ENCODE measurements at places on chromosomes 7 and 10.
A peak's percentile ranks its signal among the peaks of the same experiment; 100 is the strongest.

DNA sequence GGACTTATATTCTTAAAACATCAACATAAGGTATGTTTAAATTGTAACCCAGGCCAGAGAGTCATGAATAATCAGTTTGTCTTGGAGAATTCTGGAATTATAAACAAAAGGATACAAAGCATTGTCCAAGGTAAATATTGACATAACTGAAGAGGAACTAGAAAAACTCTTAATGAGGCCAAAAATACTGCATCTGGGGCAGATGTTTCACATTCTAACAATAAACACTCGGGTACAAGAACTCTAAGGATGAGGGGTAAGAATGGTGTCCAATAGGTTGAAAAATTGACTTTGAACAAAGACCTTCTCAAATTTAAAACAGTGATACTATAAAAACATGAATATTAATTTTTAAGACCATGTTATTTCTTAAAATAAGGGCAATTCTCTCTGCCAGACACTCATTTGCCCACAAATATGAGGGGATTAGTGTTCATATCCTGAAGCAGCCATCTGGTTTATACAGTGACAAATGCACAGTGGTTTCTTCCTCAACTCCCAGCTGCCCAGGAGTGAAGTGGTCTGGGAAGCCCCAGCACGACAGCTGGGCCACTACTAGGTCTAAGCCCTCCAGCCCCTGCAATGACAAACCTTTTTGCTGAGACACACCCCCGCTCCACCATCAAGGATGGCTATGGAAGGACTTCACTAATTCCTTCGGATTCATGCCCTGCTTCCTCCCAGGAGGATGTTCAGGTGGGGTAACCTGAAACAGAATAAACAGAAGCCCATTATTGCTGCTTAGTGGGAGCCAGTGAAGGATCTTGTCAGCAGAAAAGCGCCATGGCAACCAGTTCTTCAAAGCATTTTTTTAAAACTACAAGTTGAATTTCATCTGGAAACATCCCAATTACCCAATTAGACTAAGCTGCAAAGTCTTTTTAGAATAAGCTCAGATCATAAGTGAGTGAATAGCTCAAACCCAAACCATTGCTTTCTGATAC lies 107.5 kb upstream of the ARID5B start:
- peak overlapping the region; percentile 44 for H3K27ac ChIP-seq
- H3K4me3 ChIP-seq, result no peak overlapping the region
- H3K4me1 ChIP-seq, result peaks cover 12% of the 10 kb centered on the region
- DNase-seq, result peak; percentile 11
- no peaks in the 10 kb centered on the region for H3K36me3 ChIP-seq

GRCh38 chr7:104779888-104780287 lies 234.1 kb upstream of the KMT2E start:
- H3K36me3 ChIP-seq, result no peaks in the 10 kb centered on the region
- no peaks in the 10 kb centered on the region for H3K4me1 ChIP-seq
- H3K27ac ChIP-seq, result no peak overlapping the region
- no peak for DNase-seq
- H3K27me3 ChIP-seq, result peaks cover 57% of the 10 kb centered on the region
- no peak overlapping the region for H3K4me3 ChIP-seq

GRCh38 chr7:133873187-133873586 lies 254.0 kb upstream of the LRGUK start:
- H3K27me3 ChIP-seq, result no peaks in the 10 kb centered on the region
- H3K27ac ChIP-seq, result peak overlapping the region; percentile 7
- peaks cover 16% of the 10 kb centered on the region for H3K4me1 ChIP-seq
- no peak for DNase-seq
- H3K36me3 ChIP-seq, result no peaks in the 10 kb centered on the region

GRCh38 chr7:72190919-72191318 lies 221.2 kb downstream of the CALN1 start:
- no peaks in the 10 kb centered on the region for H3K4me1 ChIP-seq
- H3K36me3 ChIP-seq, result no peaks in the 10 kb centered on the region
- H3K27me3 ChIP-seq, result peaks cover 6% of the 10 kb centered on the region
- DNase-seq, result no peak

GRCh38 chr7:28183627-28184026 lies 3.0 kb upstream of the JAZF1 start:
- H3K4me3 ChIP-seq, result no peak overlapping the region
- no peak overlapping the region for H3K27ac ChIP-seq
- H3K4me1 ChIP-seq, result peaks cover 6% of the 10 kb centered on the region
- no peaks in the 10 kb centered on the region for H3K36me3 ChIP-seq
- peak; percentile 45 for DNase-seq

DNA sequence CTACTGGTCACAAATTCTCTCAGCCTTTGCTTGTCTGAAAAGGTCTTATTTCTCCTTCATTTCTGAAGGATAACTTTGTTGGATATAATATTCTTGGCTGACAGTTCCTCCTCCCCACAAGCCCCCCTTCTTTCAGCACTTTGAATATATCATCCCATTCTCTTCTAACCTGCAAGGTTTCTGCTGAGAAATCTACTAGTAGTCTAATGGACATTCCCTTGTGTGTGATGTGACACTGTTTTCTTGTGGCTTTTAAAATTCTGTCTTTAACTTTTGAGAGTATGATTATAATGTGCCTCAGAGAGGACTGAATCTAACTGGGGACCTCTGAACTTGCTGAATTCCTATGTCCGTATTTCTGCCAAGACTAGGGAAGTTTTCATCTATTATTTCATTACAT lies 104.3 kb downstream of the RSU1 start:
- no peaks in the 10 kb centered on the region for H3K4me1 ChIP-seq
- H3K27me3 ChIP-seq, result no peaks in the 10 kb centered on the region
- no peak overlapping the region for H3K4me3 ChIP-seq
- H3K36me3 ChIP-seq, result no peaks in the 10 kb centered on the region
- no peak for DNase-seq

GRCh38 chr7:84058311-84059076 lies 136.1 kb downstream of the SEMA3A start:
- H3K4me3 ChIP-seq, result no peak overlapping the region
- no peaks in the 10 kb centered on the region for H3K27me3 ChIP-seq
- DNase-seq, result no peak
- H3K4me1 ChIP-seq, result peaks cover 34% of the 10 kb centered on the region

DNA sequence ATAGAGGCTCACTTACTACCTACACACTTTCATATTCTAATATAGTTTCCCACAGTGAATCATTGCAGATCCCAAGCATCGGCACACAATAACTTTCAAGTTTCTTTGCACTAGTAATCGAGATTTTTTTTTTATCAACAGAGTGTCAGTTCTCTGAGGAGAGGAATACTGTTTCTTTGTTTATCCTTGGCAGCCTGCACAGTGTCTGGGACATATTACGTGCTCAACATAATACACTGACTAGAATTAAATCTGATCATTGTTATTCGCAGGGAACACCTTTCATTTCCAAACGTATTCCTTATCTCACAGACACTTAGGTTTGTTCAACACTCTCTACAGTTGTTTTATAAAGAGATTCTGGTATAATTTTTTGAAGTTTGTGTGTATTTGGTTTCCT lies 95.3 kb downstream of the CACNA2D1 start:
- H3K36me3 ChIP-seq, result no peaks in the 10 kb centered on the region
- H3K27ac ChIP-seq, result no peak overlapping the region
- H3K27me3 ChIP-seq, result no peaks in the 10 kb centered on the region
- H3K4me1 ChIP-seq, result peaks cover 22% of the 10 kb centered on the region
- no peak for DNase-seq

- no peak overlapping the region for H3K4me3 ChIP-seq
- no peak overlapping the region for H3K27ac ChIP-seq
- DNase-seq, result no peak
Observed at GRCh38 chr7:19988860-19989259, 215.4 kb upstream of the TMEM196 start.

DNA sequence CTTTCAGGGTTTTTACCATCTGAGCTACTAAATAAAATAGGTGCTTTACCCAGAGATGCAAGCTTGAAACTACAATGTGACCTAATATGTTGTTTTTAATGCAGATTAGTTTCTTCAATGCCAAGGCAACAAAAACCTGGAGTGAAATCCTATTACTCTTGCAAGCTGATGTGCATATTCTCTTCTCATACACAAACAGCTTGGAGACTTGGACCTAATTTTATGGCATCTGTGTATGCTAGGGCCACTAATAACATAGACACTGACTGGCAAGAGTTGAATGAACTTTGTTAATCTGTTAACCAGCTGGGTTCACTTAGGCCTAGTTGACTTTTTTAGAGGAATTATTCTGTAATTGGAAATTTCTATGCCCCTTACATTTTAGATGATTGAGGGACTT lies 23.4 kb upstream of the SMIM30 start:
- H3K4me3 ChIP-seq, result no peak overlapping the region
- DNase-seq, result no peak
- no peaks in the 10 kb centered on the region for H3K27me3 ChIP-seq
- no peaks in the 10 kb centered on the region for H3K36me3 ChIP-seq
- no peaks in the 10 kb centered on the region for H3K4me1 ChIP-seq

GRCh38 chr7:2130096-2130375 lies 102.7 kb downstream of the MAD1L1 start:
- no peak for DNase-seq
- peaks cover 36% of the 10 kb centered on the region for H3K36me3 ChIP-seq
- peaks cover 27% of the 10 kb centered on the region for H3K4me1 ChIP-seq
- H3K4me3 ChIP-seq, result no peak overlapping the region

DNA sequence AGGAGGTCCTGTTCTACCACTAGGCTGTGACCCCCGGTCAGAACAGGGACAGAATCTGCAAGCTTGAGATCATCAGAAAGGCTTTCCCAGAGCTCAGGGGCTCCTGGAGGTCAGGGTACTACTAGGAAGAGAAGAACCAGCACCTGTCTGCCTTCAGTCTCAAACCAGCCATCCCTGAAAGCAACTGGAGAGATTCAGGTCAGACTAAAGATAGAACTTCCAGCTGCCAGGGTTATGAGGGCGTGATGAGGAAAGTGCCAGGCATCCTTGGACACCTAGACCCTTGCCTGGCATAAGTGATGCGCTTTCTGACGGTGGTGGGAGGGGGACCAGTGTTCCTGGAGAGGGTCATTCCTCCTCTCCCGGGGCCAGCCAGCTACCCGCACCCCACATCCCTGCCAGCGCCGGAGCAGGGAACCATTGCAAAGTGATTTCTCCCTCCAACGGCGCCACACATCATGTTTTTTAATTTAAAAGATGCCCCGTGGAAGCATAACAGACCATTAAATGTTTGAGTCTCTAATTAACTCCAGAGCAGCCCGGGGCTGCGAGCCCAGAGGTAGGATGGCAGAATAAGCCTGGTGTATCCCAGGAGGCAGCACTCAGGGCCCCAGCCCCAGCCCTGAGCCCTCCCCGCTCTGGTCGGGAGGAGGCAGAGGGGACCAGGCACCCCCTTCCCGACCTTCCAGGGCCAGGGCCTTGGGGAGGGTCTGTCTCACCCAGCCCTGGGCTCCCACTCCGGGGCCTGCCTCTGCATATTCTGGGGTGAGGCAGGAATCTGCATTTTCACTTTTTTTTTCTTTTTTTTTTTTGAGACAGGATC lies 64.0 kb downstream of the ELFN1 start:
- H3K4me1 ChIP-seq, result peaks cover 24% of the 10 kb centered on the region
- no peak overlapping the region for H3K4me3 ChIP-seq
- DNase-seq, result peak; percentile 93
- H3K36me3 ChIP-seq, result no peaks in the 10 kb centered on the region
- no peak overlapping the region for H3K27ac ChIP-seq

- H3K27ac ChIP-seq, result no peak overlapping the region
- DNase-seq, result no peak
- H3K4me3 ChIP-seq, result no peak overlapping the region
- H3K4me1 ChIP-seq, result peaks cover 4% of the 10 kb centered on the region
Observed at GRCh38 chr10:3825244-3825643, 40.2 kb upstream of the KLF6 start.

DNA sequence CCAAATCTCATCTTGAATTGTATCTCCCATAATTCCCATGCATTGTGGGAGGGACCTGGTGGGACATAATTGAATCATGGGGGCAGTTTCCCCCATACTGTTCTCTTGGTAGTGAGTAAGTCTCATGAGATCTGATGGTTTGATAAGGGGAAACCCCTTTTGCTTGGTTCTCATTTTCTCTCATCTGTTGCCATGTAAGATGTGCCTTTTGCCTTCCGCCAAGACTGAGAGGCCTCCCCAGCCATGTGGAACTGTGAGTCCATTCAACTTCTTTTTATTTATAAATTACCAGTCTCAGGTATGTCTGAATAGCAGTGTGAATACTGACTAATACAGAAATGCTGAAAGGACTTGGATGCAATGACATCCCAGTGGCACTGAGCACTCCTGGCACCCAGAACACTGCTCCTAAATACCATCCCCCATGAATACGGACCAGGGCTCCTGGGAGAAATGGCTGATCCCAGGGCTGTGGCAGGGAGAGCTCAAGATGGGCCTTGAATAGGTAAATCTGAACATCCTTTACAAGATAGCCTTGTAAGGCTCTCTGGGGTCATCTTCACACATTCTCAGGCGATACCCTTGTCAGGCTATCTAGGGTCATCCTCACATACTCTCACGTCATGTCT lies 19.4 kb downstream of the ZFAND2A start:
- H3K4me1 ChIP-seq, result 0 out of 2 replicates have a peak, but pooled peaks cover 4% of the 10 kb centered on the region
- H3K4me3 ChIP-seq, result no peak overlapping the region
- DNase-seq, result no peak

GRCh38 chr10:15859906-15860691 lies at the start of gene MINDY3:
Gene MINDY3 (minus strand): TSS chr10:15860507. CDS start chr10:15860299, 208 bp downstream.
- no peaks in the 10 kb centered on the region for H3K27me3 ChIP-seq
- H3K27ac ChIP-seq, result peak within 1 kb of the TSS; percentile 65
- peaks cover 12% of the 10 kb centered on the region for H3K4me1 ChIP-seq
- H3K36me3 ChIP-seq, result peaks cover 4% of the 10 kb centered on the region
- peak; percentile 77 for DNase-seq
- H3K4me3 ChIP-seq, result peak within 1 kb of the TSS; percentile 99

- H3K36me3 ChIP-seq, result peaks cover 13% of the 10 kb centered on the region
- peak overlapping the region; percentile 64 for H3K4me3 ChIP-seq
- DNase-seq, result no peak
- H3K27me3 ChIP-seq, result no peaks in the 10 kb centered on the region
- H3K27ac ChIP-seq, result peak overlapping the region; percentile 93
Observed at GRCh38 chr10:73167458-73167782, 388 bp downstream of the ECD start.

DNA sequence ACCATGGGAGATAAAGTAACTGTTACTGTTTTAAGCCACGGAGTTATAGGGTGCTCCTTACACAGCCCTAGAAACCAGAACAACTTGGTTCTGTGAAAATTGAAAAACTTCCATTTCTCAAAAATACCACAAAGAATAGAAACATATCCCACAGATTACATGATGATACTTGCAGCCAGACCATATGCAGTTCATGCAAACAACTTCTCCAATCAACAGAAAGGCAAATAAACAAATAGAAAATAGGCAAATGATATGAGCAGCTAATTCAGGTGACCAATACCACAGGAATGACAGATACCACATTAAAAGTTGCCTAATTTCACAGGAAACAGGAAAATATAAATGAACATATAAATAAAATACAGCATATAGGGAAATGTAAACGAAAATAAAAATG lies 297.5 kb downstream of the HTR7 start:
- no peak for DNase-seq
- H3K27me3 ChIP-seq, result no peaks in the 10 kb centered on the region
- H3K4me1 ChIP-seq, result no peaks in the 10 kb centered on the region
- no peak overlapping the region for H3K4me3 ChIP-seq
- no peaks in the 10 kb centered on the region for H3K36me3 ChIP-seq

GRCh38 chr7:33601884-33602283 lies 303.5 kb upstream of the BMPER start:
- no peaks in the 10 kb centered on the region for H3K4me1 ChIP-seq
- H3K27me3 ChIP-seq, result no peaks in the 10 kb centered on the region
- no peak overlapping the region for H3K4me3 ChIP-seq

GRCh38 chr10:48878091-48878490 lies 61.5 kb downstream of the LRRC18 start:
- no peaks in the 10 kb centered on the region for H3K4me1 ChIP-seq
- H3K36me3 ChIP-seq, result no peaks in the 10 kb centered on the region
